ENCODE measurements at places on chromosomes 12 and 14.
A peak's percentile ranks its signal among the peaks of the same experiment; 100 is the strongest.

GRCh38 chr14:61191733-61192132 lies 89.4 kb downstream of the TMEM30B start:
- no peak for DNase-seq

GRCh38 chr12:113396828-113397496 lies 6.7 kb downstream of the SDS start:
- DNase-seq = no peak

- no peak for DNase-seq
Observed at GRCh38 chr12:121114019-121114639, 18.5 kb upstream of the P2RX7 start.

DNA sequence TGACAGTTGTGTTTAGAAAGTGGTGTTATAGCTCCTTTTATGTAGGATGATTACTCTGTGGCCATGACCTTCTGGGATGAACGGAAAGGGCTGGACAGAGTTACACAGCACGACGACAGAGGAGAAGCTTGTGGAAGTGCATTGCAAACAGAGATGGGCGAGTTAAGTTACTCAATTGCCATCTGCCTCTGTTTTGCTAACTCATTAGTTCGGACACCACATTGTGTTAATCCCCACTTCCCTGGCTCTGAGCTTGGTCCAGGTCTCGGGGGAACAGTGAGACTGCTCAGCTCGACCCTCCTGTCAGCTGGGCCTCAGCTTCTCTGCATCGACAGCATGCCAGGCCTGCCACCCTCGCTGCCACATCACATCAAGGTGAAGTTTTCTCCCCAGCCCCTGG lies 408.0 kb downstream of the ZFP36L1 start:
- no peak for DNase-seq

DNA sequence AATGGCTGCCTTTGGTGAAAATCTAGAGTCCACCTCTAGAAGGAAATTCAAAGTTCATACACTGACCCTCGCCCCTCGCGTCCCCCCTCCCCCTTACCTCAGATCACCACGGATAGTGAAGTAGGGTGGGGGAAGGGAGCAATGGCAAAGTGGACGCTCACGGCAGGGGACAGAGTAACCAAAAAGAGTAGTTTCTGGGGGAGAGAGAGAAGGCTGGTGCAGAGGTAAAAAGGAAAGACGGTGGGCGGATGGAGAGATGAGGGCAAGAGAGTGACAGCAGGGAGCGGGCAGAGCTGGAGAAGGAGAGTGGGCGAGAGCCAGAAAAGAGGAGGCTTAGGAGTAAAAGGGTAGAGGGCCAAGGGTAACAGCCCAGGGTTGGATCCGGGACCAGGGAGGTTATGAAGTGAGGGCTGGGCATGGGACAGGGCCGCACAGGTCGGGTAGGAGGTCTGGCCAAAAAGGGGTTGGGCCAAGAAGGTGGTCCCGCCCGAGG lies 423 bp downstream of the ALDH6A1 start:
- no peak for DNase-seq

DNA sequence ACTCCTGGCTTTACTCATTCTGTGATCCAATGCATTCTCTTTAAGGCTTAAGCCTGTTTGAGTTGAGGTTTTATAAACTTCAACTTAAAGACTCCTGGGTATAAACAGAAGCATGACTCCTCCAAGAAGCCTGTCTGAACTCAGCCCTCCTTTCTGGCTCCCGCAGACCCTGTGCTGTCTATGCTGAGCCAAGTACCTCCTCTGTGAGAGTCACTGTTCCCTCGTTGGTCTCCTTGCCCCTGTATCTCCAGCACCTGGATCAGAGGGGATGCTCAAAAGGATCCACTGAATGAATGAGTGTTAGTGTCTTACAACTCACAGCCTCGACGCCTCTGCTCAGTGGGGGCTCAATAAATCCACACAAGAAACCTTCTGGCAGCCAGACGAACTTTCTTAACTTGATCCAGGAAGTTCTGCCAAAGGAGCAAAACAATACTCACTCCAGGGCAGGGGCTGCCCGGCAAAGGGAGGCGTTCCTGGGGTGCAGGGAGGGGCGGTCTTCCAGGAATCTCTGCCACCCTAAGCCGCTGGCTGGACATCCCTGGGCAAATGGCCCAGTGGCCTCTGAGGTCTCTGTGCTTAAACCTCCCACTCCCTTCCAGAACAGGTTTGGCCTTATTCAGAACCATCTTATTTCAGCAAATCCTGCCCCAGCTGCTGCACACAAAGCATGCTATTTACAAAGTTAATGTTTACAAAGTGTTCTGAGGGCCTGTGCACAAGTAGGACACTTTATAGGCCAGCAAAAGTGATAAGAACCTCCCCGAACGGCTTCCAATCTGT lies 32.9 kb downstream of the MAP1LC3B2 start:
- DNase-seq = no peak

GRCh38 chr12:88307961-88308360 lies 165.9 kb downstream of the TMTC3 start:
- DNase-seq = no peak

- no peak for DNase-seq
Observed at GRCh38 chr14:33480071-33480886, 470.6 kb downstream of the EGLN3 start.

DNA sequence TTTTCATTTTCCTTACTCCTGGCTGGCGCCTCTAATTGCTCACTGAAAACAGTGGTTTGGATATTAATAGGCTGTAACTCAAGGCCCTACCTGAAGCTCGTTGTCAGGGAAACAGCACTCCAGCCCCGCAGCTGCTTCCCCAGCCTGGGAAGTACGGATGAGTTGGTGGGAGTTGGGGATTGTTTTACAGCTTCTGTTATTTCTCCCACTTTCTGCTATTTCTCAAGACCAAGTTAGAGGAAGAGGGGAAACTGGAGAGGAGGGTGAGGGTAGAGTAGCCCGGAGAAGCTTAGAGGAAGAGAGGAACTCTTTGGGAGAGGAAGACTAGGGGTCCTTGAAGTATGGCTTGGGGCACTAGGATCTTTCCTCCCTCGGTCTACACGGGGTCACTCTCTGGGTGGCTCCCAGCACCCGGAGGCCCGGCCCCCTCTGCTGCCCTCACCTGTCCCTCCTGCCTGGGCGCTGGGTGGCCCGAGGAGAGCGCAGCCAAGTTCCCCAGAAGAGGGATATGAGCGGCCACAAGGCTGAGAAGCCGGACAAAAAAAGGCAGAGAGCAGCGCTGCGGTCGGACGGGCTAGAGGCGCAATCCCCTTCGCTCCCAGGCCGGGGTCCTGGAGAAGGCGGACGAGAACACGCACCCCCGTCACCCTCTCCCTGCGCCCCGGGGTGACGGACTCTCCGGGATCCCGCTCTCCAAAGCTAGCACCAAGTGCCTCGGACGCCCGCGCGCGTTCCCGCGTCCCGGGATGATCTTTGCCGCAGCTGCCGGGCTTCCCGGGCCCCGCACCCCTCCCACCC lies 671 bp downstream of the SPTB start:
- DNase-seq = peak; percentile 23

DNA sequence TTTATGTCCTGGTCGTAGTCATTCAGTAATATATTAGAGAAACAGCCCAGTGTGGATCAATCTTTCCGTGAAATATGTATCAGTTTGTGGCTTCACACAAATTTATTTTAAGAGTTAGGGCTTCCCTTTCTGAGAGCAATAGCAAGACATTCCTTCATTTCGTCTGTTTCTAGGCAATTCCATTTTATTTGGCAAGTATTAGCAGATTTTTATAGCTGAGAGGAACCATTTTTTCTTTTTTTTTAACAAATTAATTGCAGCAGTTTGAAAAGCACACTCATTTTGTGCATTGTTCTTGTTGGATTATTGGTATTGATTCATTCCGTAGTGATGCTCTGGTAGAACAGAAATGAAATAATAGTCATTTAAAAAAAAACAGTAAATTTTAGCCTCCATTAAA lies 132.9 kb downstream of the SRGAP1 start:
- DNase-seq = no peak

- peak; percentile 79 for DNase-seq
Observed at GRCh38 chr14:77139540-77140358, 1.8 kb downstream of the ZDHHC22 start.

- no peak for DNase-seq
Observed at GRCh38 chr12:118830296-118830695, 151.0 kb upstream of the SRRM4 start.

- DNase-seq = no peak
Observed at GRCh38 chr12:98591209-98591608, 2.3 kb upstream of the SLC25A3 start.

DNA sequence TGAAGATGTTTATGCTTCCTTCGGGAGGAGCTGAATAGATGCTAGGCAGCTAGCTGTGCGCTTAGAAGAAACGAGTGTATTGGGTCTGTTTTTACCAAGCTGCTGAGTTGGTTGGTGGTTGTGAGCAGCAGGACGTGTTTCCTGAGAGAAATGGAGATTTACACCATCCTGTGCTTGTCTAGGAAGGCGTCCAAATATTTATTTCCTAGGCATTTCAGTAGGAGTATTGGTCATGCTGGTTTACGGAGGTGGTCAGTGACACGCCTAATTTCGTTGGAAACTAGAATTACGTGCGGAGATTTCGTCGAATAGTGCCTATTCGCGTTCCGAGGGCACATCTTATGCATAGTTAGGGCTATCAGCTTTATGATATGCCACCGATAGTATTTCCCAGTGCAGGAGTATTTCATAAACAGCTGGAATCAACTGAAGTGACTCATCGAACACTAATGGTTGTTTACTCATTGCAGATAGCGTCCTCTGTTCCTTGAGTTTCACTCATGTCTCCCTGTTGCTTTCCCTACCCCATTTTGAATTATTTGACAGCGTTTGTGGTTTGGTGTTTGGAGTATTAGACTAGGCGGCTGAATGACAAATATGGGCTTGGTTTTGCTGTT lies 780 bp downstream of the TBC1D15 start:
- no peak for DNase-seq

DNA sequence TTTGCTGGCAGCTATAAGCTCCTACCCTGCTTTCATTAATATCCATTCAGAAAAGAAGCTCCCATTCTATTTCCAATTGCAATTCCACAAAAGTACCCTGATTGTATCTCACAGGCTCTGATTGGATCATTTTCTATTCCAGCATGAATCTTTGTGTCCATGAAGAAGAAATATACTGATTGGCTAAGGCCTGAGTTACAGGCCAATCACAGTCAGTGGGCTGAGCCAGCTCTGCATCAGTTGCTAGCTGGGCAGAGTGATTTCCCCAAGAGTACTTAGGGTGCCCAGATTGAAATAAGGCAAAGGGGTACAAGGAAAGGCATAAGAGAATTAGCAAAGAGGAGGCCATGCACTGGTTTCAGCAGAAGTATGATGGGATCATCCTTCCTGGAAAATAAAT lies 14.4 kb downstream of the ART4 start:
- peak; percentile 26 for DNase-seq

GRCh38 chr14:68362846-68363245 lies 430.0 kb downstream of the ZFP36L1 start:
- no peak for DNase-seq

GRCh38 chr12:31984806-31985591 lies 25.8 kb downstream of the RESF1 start:
- no peak for DNase-seq

GRCh38 chr12:122860040-122860853 lies 25.0 kb downstream of the HIP1R start:
- peak; percentile 92 for DNase-seq

GRCh38 chr12:12495536-12495935 lies 67.1 kb downstream of the DUSP16 start:
- DNase-seq = no peak

GRCh38 chr12:5745251-5745888 lies 199.7 kb downstream of the ANO2 start:
- peak; percentile 60 for DNase-seq

- DNase-seq = peak; percentile 42
Observed at GRCh38 chr14:69346710-69347109, 51.4 kb downstream of the ERH start.

DNA sequence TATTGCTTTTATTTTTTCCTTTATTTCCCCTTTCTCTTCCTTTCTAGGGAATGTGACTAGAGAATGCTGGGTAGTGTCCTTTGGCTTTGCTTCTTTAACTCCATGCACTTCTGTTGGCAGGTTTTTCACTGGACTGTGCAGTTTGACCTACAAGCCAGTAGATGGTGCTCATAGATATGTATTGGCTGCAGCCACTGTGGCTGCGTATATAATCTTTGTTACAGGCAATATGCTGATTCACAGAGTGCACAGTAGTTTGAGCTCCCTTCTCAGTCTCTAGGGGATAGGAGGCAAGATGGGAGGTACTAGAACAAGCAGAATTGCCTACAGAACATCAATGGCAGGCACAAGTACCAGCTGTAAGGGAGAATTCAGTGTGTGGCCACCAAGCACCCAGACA lies 503.5 kb downstream of the LRFN5 start:
- DNase-seq = no peak

- no peak for DNase-seq
Observed at GRCh38 chr12:120851444-120851843, 52.7 kb downstream of the SPPL3 start.

GRCh38 chr12:233615-233968 lies 19.6 kb upstream of the SLC6A12 start:
- no peak for DNase-seq

- no peak for DNase-seq
Observed at GRCh38 chr12:4386801-4387200, 7.3 kb upstream of the FGF23 start.

- DNase-seq = no peak
Observed at GRCh38 chr12:58942345-58942744, 22.0 kb upstream of the LRIG3 start.

GRCh38 chr12:92412856-92413255 lies 267.2 kb upstream of the BTG1 start:
- DNase-seq = no peak

- DNase-seq = no peak
Observed at GRCh38 chr14:100544506-100545141, 42.6 kb downstream of the BEGAIN start.

DNA sequence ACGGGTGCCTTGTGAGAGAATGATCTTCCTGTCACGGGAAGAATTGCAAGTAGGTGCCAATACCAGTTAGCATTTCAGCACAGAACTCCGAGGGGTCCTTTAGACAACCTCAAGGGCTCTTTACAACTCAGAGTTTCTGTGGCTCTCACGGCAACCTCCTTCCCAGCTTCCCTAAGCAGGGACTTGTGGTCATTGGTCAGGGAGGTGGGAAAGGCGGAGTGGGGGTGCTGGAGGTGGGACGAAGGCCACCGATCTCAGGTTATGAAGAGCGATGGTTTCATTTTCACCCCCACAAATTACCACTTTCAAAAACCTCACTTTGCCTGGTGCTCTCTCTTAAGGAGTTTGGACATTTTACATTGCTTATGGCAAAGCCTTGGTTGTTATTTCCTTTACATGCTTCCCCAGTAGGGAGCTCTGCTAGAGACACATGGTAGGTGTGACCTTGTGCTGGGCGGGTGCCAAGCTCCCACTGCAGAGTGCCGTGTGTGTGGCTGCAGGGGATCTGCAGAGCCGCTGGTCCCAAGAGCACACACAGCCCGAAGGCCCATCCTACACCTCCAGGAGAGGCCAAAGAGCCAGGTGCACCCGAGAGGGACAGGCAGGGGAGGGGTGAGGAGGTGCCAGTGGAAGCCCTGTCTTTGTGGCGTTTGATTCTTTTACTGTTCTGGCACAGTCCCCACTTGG lies 21.4 kb downstream of the BCL2L14 start:
- DNase-seq = no peak
